ENCODE measurements at places on chromosomes 6 and 20.

- DNase-seq = no peak
These were observed 450.2 kb downstream of the CDH26 start for GRCh38 chr20:60408435-60408834.

- peak; percentile 14 for DNase-seq
These were observed 74.2 kb downstream of the SLC22A23 start for GRCh38 chr6:3382326-3383279.

DNA sequence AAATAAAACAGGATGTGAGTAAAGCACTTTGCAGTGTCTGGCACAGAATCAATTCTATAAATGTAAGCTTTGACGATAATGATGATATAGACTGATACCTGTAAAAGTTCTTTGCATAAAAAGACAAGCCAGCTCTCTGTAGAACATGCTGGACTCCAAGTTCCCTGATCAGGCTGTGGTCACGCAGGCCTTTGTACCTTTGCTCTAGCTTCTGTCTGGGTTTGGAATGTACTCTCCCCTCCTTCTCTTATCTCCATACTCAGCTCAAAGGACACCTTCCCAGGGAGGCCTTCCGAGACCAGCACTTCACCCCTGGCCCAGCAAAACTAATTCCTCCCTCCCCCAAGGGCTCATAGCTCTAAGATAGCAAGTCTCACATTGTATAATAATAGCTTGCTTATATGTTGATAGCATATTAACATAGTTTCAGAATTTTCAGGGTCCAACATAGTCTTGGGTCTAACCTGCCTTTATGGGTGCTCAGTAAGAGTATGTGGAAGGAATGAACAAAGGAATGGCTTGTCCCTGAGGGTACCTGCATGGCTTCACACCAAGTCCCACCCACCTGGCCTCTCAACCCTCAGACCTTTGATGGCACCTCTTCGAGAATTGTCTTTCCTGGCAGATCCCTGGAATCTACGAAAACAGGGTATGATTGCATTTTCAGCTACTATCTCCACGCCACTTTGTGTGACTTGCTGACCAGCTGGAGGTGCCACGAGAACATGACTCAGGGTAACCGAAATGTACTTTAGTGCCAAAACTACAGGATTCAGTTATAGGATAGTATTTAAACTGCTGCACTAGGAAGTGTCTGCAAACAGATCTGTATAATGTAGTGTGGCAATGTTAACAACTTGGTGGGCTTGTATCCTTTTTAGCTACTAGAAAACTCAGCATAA, 41.7 kb upstream of the PIM1 start:
- DNase-seq = peak; percentile 74

DNA sequence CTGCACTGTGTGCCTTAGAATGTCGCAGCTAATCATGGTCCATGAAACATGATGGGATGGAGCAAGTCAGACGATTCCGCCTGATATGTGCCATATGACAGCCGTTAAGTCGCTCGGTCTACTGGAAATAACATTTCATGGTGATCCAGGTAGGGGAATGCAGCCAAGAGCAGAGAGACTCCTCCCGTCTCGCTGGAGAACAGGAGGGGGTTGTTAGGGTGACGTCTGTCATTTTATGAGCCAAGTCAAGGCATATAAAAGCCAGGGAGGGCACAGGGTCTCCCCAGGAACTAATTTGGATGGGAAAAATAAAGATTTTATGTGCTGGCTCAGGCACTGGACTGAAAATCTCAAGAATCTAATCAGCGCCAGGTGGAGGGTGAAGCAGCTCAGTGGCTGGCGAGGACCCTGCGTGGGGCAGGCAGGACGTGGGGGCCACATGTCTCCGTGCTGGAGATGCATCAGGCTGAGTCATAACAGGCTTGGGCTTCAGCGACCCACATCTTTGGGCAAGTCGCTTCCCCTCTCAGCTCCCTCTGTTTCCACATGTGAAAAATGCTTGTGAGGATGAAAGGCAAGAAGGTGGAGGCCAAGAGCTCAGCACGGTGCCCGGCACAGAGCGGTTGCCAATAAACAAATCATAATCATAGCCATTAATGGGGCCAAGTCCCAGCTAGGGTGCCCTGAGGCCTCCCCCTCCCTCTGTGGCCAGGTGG, 234.6 kb downstream of the ANKRD60 start:
- DNase-seq = no peak

GRCh38 chr6:161906571-161906970, 632.7 kb upstream of the AGPAT4 start:
- DNase-seq = no peak

DNA sequence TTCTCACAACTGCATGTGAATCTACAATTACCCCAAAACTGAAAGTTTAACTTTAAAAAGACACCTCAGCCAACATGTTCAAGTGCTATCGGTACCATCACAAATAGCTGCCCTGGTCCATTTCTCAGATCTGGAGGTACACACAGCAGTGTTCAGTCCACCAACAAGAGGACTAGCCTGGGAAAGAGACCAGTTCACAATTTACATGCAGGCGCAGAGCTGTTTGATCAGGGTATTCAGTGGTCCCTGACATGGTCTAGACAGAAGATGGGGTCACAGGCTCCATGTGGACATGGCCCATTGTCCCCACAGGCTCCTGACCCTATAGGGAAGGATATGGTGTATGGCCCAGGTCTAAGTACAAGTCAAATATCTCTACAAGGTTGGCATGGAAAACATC, 15.6 kb upstream of the TGM6 start:
- no peak for DNase-seq

DNA sequence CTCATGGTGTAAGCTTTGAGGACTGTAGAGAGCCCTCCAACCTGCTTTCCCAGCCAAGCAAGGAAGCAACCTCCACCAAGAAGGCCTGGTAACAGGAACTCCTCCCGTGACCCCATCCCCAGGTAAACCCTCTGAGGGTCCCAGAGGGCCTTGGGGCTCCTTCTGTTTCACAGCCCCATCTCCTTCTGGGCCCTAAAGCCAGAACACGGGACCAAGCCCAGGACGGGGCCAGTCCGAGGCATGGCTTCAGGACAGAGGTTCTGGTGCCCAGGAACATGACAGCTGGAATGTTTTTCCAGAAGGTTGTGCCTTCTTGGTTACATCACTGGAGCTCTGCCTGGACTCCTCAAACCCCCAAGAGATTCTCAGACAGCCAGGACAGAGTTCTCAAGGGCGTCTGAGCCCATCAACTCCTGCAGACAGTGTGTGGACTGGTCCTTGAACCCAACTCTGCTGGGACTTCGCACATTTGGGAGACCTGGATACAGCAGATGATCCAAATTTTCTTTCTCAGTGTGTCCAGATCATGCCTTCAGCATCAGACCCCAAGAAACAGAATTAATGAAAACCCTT, 43.1 kb downstream of the RRBP1 start:
- DNase-seq = no peak

DNA sequence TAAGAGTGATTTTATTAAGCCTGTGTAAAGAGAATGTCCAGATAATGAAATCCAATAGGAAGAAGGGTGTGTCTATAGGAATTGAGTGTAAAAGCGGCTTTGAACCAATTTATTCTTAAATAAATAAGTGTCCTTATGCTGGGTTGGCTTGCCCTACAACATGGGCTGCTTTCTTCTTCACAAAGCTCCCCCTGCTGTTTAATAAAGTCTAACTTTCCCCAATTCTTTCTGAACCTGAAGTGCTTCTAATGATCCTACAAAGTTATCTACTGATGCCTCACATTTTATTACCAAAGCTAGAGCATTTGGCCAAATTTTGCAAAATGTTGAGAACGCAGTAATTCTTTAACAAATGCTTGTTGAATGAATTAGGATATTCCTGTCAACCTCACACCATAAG, 36.3 kb upstream of the SIRT5 start:
- DNase-seq = peak; percentile 61

DNA sequence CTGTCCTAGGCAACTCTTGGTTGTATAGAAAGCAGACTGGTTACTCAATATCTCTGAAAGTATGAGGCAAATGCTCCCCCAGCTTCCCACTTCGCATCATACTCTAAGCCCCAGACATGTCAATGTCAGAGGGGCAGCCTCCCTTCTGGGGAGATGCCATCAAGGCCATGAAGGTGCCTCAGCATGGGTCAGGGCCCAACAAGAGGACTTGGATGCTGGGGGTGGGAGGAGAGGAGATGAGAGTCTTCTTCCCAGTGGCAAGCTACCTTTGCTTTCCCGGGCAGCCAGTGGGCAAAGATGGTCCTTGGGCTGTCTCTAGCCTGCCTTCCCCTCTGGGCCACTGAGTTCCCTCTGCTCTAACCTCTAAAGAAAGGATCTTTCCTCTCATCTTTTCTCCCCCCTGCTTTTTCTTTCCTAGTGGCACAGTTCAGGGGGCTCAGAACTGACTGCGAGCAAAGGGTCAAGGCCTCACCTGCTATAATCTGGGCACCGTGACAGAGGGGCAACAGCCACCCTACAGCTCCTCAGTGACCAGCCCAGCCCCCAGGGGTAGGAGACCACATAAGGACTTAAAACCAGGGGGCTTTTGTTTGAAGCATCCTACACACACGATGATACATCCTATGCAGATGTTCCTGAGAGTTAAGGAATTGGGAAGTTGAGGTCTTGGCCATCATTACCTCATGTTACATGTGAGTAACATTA, 26.2 kb downstream of the MOCS1 start:
- no peak for DNase-seq

- peak; percentile 55 for DNase-seq
These were observed 43.2 kb downstream of the SESN1 start for GRCh38 chr6:109051301-109052017.

GRCh38 chr6:151229401-151230276, 10.1 kb upstream of the AKAP12 start:
- DNase-seq = no peak

- no peak for DNase-seq
These were observed 4.9 kb downstream of the HCK start for GRCh38 chr20:32056708-32057483.

GRCh38 chr6:354631-355280, 36.8 kb upstream of the IRF4 start:
- DNase-seq = no peak

GRCh38 chr6:125612345-125612846, 137.0 kb upstream of the HEY2 start:
- DNase-seq = no peak

DNA sequence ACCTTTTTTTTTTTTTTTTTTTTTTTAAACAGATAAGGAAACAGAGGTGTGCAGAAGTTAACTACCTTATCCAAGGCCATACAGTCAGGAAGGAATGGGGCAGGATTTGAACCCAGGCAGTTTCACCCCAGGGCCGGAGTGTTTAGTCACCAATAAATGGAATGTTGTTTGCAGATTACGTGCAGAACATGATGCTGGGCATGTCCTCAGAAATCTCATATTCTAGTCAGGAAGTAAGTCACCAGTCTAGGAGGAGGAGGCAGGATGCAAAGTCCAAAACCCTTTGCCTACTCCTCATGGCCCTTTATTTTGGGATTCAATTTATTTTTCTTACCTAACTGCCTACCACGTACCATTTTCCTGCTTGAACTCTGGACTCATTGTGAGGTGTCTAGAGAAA, 57.1 kb upstream of the LRRC1 start:
- DNase-seq = no peak

DNA sequence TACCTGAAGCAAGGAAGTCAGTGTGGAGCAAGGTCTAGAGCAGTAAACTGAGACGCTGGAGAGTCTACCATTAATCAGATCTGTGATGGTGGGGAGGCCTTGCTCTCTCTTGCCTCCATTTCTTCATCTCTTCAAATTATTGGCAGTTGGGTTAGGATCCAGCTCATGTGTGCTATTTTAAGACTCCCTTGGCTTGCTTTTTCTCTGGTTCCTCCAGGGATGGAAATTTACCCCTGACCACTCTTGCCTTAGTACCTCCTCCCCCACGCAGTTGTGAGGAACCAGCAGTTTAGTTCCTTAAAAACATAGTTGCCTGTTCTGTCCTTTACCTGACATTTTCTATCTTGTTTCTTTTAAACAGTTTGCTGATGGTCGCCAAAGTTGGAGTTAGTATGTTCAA, 7.4 kb downstream of the TMEM14C start:
- no peak for DNase-seq

DNA sequence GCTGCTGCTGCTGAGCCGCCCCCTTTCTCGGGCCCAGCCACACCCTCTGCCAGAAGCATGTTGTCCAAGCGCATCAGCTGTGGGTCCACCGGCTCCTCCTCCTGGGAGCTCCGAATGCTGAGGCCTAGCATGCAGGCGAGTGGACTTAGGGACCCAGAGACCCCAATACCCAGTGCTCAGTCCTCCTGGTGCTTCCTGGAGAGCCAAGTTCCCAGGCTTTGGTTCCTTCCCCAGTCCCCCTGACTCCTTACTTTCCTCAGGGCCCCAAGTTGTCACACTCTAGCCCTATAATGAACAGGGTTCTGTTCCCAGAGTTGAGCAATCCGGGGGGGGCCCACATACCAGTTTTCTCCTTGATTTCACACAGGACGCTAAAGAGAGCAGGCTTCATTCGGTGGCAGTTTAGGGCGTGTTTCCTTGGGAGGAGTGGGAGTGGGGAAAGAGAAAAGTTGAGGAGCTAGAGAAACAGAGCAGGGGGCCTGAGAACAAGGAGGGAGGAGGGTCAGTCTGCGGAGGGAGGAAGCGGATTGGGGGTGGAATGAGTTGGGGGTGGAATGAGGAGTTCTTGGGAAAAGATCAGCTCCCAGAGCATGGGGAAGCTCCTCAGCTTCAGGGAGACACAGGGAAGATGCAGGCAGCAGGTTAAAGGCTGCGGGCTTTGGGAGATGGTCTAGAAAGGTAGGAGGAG, 1.5 kb downstream of the PBX2 start:
- DNase-seq = peak; percentile 12

DNA sequence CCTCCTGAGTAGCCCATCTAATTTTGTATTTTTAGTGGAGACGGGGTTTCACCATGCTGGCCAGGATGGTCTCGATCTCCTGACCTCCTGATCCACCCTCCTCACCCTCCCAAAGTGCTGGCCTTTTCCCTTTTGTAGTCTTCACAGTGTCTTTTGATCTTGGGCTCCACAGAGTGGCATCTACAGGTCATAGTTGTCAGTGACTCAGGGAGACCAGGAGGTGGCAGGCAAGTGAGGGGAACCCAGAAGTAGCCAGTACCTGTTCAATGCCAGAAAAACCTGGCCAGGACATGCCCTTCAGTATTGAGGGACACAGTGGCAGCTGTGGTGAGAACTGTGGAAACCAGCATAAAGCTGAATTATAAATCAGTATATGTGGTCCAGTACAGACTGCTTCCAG, 19.6 kb downstream of the RPP21 start:
- no peak for DNase-seq

DNA sequence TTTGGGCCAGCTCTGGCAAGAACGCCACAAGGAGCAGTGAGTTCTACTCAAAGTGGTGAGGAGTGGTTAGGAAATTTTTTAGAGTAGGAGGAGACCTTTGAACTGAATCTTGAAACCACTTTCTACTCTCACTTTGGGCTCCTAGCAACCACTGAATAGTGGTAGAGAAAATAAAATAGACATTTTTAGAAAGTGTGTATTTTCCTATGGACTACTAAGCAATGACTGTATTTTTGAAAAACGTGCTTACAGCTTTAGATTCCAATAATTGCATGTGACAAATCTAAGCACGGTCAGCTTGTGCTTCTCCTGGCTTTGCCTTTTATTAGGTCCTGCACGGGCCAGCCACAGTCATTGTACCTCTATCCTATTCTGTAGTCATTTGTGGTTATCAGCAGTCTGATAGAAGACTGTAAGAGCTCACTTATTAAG, 8.7 kb upstream of the IFNGR1 start:
- no peak for DNase-seq
